ENCODE measurements at places on chromosomes 5 and 9.

GRCh38 chr5:173338380-173339015, 10.3 kb upstream of the STC2 start:
- no peak for DNase-seq

GRCh38 chr5:79032031-79032695, 37.3 kb downstream of the DMGDH start:
- no peak for DNase-seq

- no peak for DNase-seq
These were observed 113.0 kb downstream of the FRMD3 start for GRCh38 chr9:83425240-83425639.

DNA sequence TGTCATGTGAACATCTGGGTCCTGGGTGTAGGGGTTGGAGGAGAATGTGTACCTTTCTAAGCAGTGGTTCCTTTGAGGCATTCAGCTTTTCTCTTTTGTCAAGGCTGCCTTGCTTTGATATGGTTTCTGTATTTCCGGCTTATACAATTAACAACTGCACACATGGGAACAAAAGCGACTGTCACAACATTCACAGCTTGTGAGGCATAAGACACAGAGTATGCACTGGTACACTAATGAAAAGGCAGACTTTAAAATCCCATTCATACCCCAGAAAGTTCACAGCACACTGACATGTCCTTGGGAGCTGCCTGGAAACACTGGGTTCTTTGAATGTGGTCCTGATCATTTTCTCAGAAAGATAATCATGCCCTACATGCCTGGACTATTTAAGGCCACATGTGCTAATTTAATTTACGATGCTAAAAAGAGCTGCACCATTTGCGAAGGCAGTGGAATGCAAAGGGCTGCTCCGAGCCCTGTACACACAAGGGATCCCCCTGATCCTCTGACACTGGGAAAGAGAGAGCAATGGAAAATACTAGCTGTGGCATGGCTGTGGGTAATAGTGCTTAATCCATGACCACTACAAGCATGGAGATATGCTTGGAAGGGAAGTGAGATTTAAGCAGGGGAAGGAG, 131.8 kb downstream of the EFNA5 start:
- DNase-seq, result no peak

DNA sequence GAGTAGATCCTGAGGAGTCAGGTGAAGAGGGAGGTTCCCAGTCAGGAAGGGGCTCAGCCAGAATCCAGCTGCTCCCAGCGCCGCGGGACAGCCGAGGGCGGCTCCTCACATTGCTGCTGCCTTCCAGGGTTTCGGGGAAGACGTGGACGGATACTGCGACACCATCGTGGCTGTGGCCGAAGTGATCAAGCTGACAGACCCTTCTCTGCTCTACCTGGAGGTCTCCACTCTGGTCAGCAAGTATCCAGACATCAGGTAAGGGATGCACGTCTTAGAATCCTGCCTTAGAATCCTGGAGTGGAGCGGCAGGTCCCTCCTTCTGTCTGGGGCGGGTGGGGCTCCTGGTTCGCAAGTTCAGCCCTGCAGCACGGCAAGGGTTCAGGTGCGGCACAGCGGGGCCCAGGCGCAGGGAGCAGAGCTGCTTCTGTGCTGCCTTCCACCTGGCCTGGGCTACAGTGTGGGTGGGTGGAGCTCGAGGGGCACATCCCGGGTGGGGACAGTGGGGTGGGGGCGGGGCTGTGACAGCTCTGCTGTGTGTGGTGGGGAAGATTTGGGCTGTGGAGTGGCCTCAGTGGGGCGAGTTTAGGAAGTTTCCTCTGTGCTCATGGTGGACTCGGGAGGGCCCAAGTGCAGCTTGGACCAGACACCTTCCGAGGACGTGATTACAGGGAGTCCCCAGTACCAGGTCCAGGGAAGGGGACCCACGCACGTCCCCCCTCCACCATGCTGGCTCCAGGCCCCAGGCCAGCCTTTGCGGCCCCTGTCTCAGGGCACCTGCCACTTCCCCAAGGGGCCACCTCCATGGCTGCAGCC, 22.8 kb downstream of the EXOC3 start:
- no peak for DNase-seq

- DNase-seq, result no peak
These were observed 40.2 kb upstream of the IER5L start for GRCh38 chr9:129218272-129218625.

DNA sequence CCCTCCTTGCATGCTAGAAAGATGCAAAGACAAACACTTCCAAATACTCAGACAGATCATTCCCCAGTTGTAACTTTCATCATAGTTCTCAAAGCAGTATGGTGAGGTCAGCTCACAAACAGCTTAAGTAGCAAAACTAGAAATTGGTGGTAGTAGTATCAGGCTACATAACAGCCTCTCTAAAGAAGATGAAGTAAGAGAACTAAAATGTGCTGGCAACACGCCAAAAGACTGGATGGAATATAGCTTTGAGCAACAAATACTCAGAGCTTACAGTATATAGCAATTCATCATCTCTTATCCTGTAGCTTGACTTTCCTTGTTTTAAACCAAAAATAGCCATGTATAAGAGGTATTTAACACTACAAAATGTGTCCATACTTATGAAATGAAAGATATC, 7.5 kb downstream of the PFDN1 start:
- peak; percentile 85 for DNase-seq

DNA sequence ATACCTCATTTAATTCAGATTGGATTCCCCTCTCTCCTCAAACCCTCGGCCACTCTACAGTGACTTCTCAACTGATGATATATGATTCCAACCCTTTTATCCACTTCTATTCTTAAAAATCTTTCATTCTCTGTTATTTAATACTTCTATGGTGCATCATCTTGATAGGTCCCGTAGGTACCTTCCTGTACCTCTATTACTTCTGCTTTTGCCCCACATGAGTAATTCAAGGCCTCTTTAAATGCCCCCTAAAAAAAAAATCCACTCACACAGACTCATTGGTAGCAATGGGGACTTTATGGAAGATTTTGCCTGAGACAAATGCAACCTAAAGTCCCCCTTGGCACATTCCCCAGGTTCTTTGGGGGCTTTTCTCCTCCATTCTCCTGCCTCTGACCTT, 54.3 kb downstream of the FAM81B start:
- no peak for DNase-seq

DNA sequence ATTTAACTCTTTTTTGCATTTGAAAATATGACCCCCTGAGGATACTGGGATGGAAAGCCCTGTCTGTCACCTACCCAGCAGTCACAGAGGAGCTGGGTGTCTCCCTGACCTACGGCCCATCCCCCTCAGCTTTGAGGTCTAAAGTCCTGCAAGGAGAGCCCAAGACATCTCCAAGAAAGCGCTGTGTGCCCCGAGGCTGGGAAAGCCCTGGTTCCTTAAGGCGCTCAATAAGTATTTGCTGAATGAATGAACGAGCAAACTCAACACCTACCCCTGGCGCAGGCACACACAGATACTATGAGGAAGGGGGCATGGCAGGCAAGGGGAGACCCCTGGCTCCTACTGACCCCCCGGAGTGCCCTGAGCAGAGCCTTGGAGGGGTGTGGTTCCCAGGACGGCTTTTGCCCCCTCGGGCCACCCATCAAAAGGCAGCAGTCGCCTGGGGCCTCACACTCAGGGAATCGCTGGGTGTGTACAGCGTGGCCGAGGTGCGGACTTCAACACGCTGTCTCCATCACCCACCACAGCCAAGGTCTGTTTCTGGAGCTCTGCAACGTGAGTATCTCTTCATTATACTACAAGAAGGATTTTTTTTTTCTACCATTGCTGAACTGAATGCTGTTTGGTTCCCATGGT, 211.6 kb downstream of the ERCC6L2 start:
- no peak for DNase-seq

GRCh38 chr9:72627147-72627546, 105.7 kb downstream of the TMC1 start:
- no peak for DNase-seq

DNA sequence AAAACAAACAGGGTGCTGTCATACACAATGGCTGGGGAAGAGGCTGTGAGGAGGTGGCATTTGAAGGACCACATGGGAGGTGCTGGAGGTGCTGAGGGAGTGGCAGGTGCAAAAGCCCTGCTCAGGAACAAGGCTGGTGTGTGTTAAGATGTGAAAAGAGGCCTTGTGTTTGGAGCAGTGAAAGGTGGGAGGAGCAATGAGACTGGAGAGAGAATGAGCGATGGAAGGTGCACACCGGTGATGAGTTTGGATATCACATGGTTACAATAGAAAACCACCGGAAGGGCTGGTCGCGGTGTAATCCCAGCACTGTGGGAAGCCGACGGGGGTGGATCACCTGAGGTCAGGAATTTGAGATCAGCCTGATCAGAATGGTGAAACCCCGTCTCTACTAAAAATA, 9.2 kb upstream of the FIBCD1 start:
- no peak for DNase-seq

- DNase-seq, result no peak
These were observed 535.6 kb upstream of the MEF2C start for GRCh38 chr5:89418407-89419085.

DNA sequence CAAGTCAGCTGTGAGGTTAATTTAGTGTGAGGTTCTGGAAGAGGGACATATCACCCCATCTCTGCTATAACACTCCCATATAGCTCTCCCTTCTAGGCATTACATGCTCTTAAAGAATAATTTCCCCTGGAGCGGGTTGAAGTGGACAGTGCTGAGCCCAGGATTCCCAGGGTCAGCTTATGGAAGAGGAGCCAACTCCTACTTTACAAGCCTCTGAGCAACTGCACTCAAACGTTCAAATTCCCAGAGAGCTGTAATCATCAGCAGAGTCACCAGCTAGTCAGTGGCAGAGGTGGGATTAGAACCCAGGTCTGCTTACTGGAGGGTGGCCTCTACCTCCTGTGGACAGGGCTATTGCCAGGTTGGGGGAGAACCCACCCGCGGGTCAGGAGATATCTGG, 1.4 kb downstream of the NEURL1B start:
- no peak for DNase-seq

DNA sequence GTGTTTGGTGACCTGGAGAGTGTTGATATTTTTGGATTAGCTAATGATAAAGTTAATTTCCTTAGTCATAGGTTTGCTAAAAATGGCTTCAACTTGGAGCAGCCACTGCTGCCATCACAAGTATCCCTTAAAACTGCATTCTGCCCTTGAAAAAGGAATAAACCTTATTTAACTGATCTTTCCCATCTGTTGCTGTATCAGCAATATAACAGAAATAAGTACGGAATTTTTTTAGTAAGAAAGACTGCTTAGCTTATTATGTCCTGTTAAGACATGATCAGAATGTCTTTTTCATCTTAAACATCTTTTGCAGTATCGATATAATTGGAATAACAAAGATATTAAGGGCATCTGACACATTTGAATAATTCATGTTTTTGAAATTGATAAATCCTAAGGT, 75.7 kb downstream of the LNPEP start:
- DNase-seq, result no peak

DNA sequence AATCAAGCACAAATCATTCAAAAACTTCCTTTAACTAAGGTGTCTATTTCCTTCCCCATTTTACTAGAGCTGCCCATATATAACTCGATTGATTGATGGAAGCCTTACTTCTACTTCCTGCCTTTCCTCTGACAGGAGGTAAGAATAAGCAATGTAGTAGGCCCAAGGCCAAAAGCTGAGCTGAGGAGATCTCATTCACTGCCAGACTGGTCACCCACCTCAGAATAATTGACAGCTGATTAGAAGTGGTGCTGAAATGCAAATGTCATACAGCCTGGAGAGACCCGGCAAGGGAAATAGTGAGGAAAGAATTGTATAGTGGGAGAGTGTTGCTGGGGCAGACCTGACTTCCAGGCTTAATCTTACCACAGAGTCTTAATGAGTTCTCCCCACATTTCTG, 239.9 kb downstream of the SAXO1 start:
- DNase-seq, result no peak

GRCh38 chr9:122005597-122005996, 87.5 kb downstream of the TTLL11 start:
- no peak for DNase-seq

GRCh38 chr5:18299166-18299565, 664.9 kb downstream of the TAF11L14 start:
- DNase-seq, result no peak

GRCh38 chr9:138009803-138010690, 132.5 kb downstream of the CACNA1B start:
- no peak for DNase-seq

DNA sequence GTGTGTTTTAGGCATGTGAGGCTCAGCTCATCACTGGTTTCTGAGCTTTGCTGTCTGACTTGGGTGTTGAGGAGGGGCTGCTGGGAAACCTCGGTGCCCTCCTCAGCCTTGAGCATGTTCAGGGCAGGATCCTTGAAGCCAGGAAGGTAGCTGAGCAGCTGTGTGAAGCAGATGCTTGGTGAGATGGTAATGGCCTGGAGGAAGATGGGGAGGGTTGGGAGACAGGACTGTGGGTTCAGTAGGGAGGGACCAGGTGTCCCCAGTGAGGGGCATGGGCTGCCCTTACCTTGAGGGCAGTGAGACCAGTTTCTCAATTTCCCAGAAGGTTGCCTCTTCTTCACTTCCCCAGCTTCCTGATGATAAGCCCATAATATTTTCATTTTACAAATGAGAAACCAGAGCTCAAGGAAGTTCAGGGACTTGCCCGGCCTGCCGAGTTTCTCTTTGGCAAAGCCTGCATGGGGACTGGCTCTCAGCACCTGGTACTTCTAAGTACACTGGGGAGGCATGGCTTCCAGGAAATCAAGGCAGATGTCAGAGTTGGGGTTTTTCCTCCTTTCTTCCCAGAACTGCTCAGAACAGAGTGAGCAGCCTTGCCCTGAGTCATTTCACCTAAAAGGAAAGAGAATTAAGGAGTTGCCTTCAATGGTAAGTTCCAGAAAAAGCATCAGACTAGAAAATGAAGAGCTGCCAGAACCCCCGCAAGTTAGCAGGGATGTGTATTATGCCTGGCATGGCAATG, 225.7 kb downstream of the MAST4 start:
- DNase-seq, result no peak

DNA sequence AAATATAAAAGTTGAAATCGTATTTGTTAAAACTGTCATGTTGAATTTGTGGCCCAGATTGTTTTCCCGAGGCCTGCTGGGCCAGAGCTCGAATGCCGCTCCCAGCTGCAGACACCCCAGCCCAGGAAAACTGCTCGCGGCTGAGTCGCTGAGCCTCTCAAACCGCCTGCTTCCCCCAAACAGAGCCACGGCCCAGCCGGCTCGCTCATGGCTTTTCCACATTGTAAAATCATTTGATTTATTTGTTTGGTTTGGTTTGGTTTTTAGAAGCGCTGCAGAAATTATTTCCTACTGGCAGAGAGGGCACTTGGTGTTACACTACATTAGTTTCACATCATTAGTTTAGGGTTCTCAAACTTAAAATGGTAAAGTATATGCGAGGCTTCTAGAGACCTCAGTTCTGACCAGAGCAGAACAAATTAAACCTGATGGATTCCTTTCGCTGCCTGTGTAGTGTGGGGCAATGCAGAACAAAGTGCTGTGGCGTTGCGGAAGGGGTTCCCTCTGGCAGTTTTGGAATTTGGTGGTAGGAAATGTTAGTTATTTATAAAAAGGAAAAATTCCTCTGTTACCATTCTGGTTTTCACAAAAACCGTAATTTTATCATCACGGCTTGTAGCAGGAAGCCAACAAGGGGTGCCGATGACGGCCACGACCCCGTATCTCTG, 156.5 kb upstream of the PITX1 start:
- no peak for DNase-seq

DNA sequence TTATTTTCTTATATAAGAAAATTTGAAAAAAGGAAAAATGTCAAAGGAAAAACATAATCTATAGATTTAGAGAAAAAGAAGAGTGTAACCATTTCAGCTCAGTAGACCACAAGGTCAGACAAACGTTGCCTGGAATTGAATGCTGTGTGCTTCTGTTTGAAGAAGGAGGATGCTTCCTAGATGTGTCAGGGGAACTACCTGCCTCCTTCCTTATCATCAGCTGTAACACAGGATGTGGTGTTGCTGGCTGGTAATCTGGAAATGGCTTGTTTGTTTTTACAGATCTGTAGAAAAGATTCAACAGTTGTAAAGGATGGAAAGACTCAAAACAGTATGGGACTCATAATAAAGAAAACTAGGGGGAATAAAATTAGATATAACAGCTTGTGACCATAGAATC, 160.7 kb upstream of the MEF2C start:
- DNase-seq, result no peak
